Activated CD4-positive, alpha-beta T cell treated with anti-CD3 and anti-CD28 coated beads, Interleukin-2, amount 50 U/mL, for 24 hours (primary cell): ENCODE measurements at places on chromosomes 12 and 14.
A peak's percentile ranks its signal among the peaks of the same experiment; 100 is the strongest.

- no peak for DNase-seq
Measured at GRCh38 chr14:90308561-90308960, 23.2 kb downstream of the NRDE2 start.

DNA sequence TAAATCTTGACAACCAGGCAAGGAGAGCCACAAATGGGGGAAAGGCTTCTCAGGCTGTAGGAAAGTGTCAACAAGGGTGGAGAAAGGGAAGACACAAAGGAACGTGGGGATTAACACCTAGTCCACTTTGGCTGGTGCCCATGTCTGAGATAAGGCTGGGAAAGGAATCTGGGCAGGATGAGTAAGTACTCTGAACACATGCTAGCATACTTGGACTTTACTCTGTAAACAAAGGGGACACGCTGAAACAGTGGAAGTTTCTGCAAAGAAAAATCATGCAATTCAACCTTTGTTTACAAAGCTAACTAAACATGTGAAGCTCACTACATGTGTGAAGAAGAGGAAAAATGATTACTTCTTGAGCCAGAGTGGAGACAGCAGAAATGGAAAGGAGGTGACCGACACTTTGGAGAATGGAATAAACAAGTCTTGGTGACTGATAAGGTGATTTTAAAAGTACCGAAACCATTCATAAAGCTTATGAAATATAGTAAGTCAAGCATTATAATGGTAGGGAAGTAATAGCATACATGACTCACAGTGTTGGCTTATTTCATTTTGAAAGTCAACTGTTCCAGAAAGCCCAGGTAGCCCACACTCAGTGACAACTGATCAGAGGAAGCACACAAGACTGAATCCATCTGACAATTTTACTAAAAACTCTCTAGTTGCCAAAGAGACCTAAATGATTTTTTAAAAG is 13.2 kb downstream of the CPNE8 start:
- DNase-seq, result no peak

DNA sequence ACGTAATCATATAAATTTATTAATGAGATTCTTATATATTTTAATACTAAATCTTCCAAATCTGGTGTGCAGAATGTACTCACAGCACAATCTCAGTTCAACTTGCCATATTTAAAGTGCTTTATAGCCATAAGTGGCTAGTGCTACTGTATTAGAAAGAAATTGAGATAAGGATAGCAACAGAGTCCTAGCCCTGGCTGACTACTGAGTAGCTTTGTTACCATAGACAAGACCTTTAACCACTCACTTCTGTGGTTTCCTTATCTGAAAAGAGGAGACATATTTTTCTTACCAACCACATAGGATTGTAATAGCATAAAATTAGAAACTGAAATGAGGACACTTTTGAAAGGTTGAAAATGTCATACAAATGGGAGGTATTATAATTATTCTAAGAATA is 2.0 kb upstream of the CHURC1 start:
- no peak for DNase-seq

DNA sequence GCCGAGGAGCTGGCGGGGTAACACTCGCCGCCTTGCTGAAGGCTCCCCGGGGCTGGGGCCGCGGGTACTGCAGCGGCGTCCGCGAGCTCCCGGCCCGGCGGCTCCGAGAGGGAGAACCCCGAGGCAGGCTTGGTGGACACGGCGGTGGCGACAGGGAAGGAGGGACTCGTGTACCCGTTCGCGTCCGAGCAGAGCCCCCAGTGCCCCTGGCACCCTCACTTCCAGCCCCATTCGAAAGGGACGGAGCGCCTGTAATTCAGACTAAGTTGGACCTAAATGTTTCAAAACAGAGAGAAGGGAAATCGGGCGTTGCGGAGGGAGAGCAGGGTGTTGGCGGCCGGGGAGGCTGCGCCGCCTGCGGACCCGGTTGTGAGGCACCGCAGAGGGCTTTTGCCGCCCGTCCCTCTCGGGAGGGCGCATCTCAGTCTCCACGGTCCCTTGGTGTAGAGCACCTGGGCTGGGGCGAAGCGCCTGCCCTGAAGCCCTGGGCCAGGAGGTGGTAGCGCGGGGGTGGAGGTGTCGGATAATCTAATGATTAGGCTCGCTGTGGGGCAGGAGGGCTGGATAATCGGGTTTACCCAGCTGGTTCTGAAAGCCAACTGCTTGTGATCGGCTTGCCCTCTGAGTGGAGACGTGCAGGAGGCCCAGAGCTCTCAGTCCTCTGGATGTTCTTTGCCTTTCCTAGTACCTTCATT is 771 bp downstream of the DAAM1 start:
- peak; percentile 10 for DNase-seq

DNA sequence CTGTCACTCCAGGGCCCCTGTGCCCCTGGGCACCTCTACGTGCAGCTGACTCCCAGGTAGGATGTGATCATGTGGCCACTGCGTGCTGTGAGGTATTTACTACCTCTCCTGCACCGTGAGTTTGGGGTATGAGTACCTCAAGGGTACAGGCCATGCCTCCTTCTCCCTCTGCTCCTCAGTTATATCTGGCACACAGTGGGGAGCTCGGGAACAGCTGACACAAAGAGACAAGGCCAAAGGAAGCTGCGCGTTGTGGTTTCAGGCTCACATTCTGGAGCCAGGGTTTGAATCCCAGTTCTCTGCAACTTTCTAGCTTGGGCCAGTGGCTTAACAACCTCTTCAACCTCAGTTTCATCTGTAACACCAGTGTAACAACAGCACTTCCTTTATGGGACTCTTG is 7.8 kb upstream of the SLC6A12 start:
- DNase-seq, result no peak

- DNase-seq, result no peak
Measured at GRCh38 chr14:68864361-68864750, 71.5 kb upstream of the ZFP36L1 start.

DNA sequence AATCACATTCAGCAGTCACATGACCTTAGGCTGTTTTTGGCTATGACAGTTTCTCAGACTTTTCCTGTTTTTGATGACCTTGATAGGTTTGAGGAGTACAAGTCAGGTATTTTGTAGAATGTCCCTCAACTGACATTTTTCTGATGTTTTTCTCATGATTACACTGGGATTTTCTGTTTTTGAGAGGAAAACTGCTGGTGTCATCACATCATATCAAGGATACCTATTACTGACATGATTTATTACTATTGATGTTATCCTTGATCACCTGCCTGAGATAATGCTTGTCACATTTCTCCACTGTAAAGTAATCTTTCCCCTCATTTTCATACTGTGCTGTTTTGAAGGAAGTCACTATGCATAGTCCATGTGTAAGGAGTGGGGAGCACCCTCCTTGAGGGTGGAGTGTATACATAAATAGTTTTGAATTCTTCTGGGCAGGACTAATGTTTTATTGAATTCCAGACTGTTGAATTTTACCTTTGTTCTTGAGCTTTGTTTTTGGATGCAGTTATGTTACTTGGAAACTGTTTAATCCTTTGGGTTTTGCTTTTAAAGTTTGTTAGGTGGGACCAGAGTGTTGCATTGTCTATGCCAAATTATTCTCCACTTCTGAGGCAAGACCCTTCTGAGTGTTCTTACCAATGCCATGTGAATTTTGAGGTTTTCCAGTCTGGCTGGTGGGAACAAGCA is 444.5 kb upstream of the FAR2 start:
- no peak for DNase-seq

DNA sequence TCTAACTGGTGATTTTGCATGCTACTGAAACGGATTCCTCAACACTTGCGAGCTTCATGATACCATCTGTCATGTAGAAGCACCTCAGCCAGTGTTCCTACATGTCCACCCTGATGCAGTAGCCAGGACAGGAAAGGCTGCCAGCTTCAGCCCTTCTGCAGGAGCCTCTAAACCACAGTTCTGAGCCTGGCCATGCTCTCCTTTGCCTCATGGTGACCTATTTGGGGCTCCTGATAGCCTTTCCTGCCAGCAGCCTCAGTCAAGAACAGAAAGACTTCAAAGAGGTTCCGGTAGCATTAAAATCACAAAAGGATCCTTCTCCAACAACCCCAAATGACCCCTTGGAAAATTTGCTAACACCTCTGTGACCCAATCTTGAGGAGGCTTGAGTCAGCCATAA is 96.0 kb downstream of the CNTN1 start:
- no peak for DNase-seq

DNA sequence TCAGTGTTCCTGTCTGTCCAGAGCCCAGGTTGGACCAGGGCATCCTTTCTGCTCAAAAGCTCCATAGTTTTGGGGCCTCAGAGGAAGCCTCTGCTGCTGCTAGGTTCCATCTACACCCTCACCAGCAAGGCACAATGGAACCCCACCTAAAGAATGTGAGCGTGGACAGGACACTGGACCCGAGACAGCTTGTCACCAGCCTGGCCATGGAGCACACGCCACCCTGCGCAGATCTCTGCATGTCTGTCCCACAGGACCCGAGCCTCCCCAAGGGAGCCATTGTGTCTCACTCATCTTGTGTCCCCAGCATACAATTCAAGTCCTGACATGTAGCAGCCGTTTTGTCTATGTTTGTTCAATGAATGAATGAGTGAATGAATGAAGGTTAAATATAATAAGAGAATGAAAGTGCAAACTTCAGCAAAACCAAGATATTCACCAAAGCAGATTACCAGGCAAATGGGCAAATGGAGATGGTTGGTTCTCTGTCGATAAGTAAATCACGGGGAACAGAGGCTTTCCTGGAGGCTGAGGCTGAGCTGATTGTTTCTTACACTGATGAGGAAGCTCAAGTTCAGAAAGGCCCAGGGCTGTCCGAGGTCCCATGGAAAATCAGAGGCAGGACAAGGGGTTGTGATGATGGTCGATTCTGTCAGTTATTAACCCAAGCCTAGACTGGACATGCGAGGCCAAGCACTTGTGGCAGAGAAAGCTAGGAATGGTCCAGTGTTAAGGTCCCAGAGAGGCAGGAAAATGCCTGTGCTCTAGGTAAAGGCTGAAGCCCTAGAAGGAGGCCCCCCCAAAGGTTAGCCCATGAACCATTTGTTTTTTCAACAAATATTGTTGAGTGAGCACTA is 27.0 kb downstream of the SERPINA3 start:
- DNase-seq, result no peak

- no peak for DNase-seq
Measured at GRCh38 chr14:33967138-33967537, 16.3 kb upstream of the EGLN3 start.

- DNase-seq, result no peak
Measured at GRCh38 chr12:46794593-46795190, 31.1 kb downstream of the SLC38A4 start.

- DNase-seq, result no peak
Measured at GRCh38 chr12:27148373-27148772, 66.0 kb upstream of the C12orf71 start.

GRCh38 chr14:74977164-74977900 is 21.9 kb upstream of the PGF start:
- DNase-seq, result no peak

GRCh38 chr14:59148334-59148900 is 40.0 kb upstream of the DAAM1 start:
- no peak for DNase-seq

GRCh38 chr14:33943096-33943883 is 7.6 kb downstream of the EGLN3 start:
- no peak for DNase-seq

- DNase-seq, result no peak
Measured at GRCh38 chr12:104130760-104131159, 7.2 kb downstream of the NFYB start.

- no peak for DNase-seq
Measured at GRCh38 chr12:9872742-9873141, 3.6 kb upstream of the CLEC2B start.

GRCh38 chr14:104186575-104186974 is 48.2 kb downstream of the KIF26A start:
- DNase-seq, result no peak

GRCh38 chr12:57539134-57539768 is 7.7 kb downstream of the DCTN2 start:
- DNase-seq, result no peak

- DNase-seq, result no peak
Measured at GRCh38 chr14:52911904-52912303, 38.9 kb downstream of the FERMT2 start.

DNA sequence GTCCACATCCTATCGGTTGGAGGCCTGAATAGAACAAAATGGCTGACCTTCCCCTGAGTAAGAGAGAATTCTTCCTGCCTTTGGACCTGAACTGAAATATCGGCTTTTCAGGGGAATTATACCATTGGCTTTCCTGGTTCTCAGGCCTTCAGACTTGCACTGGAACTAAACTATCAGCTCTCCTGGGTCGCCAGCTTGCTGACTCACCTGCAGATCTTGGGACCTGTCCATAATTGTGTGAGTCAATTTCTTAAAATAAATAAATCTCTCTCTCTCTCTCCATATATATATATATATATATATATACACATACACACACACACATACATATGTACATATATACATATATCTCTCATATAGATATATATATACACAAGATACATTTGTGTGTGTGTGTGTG is 41.6 kb downstream of the KCNK10 start:
- no peak for DNase-seq

DNA sequence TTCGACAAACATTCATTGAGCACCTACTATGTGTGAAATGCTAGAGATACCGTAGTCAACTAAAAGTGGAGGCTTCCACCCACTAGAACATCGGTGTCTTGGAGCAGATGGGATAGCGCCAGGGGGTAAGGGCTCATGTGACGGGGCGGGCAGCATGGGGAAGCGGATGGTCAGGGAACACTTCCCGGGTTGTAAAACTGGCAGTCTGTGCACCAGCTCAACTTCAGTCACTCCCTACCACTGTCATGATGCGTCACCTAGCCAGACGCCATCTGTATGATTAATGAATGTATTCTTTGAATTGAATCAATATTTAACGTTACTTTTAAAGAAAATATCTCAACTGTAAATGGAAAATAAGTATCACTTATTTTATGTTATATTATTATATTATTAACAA is 93.5 kb downstream of the PIWIL1 start:
- DNase-seq, result no peak

DNA sequence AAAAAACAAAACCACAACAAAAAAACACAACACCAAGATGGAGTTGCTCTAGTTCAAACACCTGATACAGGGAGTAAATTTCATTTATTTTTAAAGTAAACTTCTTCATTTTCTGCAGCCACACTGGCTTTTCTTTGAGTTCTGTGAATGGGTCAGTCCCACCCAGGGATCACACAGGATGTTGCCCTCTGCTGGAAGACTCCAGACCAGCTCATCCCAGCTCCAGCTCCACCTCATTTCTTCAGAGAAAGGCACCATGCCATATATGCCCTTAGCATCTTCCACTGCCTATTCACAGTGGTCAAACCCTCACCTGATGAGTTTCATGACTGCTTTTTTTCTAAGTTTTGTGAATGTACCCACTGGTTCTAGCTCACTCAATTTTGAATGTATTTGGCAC is 8.0 kb downstream of the GLIPR1 start:
- DNase-seq, result no peak

DNA sequence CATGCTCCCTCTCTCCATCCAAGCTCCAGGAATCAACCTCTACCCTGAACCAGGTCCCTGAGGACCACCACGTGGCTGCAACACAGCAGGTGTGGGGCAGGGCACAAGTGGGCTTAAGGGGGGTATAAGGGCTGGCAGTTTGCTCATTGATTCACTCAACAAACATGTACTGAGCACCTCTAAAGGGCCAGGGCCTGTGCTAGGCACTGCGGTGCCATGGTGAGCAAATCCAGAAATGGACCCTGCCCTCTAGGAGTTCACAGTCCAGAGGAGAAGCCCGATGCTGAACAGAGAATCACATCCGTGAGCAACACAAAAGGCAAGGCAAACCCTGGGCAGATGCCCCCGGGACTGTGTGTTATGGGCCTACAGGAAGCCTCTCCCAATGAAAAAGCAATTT is 6.5 kb upstream of the AQP2 start:
- DNase-seq, result no peak

GRCh38 chr12:44720265-44720664 is 155.8 kb downstream of the NELL2 start:
- no peak for DNase-seq
